ENCODE measurements at places on chromosomes 6 and 20.

- DNase-seq: no peak
Observed at GRCh38 chr20:63280929-63281545, 8.4 kb downstream of the ARFGAP1 start.

DNA sequence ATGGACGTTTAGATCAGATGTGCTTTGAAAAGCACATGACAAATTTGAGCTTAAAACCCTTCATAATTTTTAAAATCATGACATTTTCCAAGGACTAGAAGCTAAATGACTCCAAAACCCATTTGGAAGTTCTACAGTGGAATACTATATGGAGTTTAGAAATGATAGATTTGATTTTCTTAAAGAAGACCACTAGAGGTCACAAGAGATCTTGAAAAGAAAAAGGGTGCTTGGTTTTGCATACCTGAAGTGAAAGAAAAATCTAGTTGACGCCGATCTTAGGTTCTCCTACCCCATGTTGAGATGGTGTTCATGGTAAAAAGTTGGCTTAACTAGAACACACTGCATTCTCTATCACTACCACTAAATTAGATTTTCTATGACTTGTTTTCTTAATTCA lies 31.5 kb downstream of the CFAP61 start:
- peak; percentile 21 for DNase-seq

DNA sequence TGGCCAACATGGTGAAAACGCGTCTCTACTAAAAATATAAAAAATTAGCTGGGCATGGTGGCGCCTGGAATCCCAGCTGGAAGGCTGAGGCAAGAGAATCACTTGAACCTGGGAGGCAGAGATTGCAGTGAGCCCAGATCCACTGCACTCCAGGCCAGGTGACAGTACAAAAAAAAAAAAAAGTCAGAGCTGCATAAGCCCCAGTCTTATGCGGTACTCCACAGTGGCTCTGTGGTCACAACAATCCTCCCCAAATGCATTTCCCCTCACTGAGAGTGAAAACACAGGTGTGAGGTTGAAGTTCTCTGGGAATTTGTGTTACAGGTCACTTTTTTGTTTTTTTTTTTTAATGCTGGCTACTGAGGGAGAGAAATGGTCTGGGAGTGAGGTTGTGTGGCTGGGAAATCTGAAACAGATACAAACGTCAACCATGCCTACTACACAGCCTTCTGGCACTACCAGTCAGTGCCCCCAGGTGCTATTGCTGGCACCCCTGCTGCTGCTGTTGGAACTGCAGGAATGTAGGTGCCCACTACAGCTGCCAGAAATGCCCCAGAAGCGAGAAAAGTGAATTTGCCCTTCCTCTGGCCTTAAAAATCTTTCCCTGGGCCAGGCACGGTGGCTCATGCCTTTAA lies 5.7 kb downstream of the MRPS26 start:
- no peak for DNase-seq

DNA sequence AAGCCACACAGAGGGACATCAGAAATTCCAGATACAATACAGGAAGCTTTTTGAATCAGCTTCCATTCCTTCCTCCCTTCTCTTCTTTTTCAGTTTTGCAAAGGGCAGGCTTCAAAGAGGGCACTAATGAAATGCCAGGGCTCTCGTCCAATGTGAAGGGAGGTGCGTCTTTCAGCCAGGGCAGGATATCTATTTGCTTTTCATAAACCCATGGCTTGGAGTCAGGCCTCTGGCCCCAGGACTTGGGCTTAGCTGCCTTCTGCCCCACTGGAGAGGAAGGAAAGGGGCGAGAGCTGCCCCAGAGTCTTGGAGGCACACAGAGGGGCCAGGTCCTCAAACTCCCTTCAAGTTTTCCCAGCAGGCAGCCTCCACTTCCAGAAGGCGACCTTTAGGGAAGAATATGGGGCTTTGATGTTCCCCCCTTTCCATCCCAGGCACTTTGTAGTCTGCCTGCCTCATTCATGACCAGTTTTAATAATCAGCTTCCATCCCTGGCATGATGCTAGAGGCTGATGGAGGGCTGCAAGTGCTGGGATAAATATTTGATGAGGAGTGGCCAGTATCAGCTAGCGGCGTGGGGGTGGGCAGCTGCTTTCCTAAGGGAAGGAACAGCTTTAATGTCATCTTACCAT lies 234.8 kb downstream of the NRN1 start:
- no peak for DNase-seq

DNA sequence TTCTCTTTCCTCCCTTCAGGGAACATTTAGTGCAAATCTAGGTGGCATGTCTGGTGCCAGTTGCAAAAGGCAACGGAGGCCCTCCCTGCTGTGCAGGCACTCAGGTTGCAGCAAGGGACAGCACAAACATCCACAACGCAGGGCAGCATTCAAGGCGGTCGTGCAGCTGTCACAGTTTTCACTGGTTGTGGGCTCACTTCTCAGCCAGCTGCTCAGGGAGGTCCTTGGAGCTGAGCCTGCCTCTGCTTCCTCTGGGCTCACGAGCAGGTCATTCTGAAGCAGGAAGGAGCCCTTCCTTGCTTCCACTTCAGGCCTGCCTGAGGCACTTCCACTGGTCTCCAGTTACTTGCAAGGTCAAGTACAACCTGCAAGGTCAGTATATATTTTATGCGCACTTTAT lies 3.8 kb upstream of the NPEPL1 start:
- no peak for DNase-seq

GRCh38 chr20:49832632-49833327 lies 20.2 kb downstream of the SLC9A8 start:
- no peak for DNase-seq

GRCh38 chr6:119096721-119097565 lies 18.5 kb upstream of the FAM184A start:
- no peak for DNase-seq

DNA sequence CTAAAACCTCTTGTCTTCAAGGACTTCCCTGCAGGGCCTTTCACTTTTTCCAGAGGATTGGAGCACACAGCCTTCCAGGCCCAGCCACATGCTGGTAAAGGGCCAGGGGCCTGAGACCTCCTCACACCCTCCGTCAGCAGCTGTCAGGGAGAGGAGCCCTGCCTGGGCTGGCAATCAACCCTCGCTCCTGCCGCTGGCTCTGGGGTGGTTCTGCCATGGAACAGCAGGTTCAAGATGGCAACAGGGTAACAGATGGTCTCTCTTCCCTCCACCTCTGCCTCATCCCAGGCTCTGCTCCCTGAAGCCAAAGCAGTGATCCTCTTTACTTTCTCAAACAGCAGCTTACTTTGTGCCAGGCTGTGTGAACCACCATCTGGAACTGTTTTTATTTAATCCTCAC lies 23.8 kb downstream of the PCNA start:
- no peak for DNase-seq

GRCh38 chr6:153804755-153805330 lies 234.2 kb upstream of the OPRM1 start:
- DNase-seq: no peak

DNA sequence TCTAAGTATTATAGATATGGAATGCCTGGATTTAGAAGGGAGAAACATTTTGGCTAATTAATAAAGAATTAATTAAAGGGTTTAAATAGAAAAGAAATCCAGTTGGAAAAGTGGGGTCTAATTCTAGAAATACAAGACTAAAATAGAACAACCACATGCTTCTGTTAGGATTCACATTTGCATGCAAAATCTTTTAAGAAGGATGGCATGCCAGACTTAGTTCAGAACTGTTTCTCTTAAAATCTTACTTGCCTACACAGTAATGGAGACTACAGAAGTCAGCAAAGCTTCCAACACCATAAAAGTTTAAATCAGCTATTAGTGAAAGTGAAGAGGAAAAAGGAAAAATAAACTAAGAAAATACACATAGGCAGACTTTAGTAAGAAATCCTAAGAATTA lies 32.7 kb upstream of the KATNA1 start:
- no peak for DNase-seq

DNA sequence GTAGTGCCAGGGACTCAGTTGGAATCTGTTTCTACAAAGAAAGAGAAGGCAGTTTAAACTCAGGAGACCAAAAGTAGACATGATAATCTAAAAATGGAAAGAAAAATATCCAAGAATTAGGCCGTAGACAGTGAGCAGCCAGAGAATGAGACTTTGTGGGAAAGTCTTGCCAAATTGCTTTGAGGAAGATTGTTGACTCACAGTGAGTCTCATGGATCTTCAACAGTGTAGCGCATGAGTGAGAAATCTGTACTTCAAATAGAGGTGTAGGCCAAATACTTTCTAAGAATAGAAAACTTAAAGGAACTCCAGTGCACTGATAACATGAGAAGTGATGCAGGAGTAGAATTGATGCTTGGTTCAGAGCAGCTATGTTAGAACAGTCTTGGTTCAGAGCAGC lies 284.5 kb downstream of the HTR1B start:
- DNase-seq: peak; percentile 59

DNA sequence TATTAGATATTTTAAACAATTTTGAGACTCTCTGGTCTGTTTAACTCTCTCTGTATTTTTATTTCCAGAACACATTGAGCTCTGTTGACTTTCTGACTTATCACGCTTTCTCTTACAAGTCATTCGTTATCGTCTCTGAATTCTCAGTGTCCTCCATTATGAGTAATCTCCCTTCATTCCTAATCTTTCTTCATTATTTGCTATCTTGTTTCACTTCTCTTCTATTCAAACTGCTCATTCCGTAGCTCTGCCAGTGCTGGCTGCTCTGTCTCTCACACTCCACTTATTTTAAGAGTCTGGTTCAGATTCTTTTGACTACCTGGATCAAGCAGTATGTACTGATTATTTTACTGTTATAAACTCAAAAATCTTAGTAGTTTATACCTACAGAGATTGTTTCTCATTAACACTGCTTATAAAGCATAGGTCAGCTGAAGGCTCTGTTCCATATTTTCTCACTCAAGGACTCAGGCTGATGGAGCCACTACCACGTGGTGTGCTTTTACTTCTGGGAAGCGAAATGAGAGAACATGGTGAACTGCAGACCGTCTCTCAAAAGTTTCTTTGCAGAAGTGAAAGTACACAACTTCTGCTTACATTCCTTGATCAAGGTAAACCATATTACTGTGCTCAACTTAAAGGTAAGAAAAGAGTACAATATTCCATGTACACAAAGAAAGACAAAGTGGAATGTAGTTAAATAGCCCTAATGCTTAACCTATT lies 485.2 kb downstream of the GRIK2 start:
- DNase-seq: no peak

GRCh38 chr6:155026022-155026705 lies 31.0 kb downstream of the TIAM2 start:
- peak; percentile 93 for DNase-seq

GRCh38 chr20:16785226-16785625 lies 37.1 kb downstream of the OTOR start:
- DNase-seq: peak; percentile 5

DNA sequence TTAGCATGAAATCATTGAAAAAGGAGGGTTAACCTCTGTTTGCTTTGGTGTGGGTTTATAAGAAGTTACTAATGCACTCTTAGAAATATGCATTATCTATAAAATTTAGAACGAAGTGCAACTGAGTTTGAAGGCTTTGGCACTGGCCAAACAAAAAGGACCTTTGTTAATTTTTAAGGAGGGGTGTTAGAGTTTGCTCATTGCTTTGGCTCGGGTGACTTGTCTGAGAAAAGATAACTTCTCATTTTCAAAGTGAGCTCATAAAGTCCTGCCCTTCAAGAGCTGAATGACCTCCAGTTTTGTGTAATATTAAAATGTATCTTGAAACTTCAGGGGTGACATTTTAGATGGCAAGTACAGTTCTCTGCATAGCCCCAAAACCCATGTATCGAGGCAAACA lies 25.9 kb downstream of the NEDD9 start:
- DNase-seq: no peak

DNA sequence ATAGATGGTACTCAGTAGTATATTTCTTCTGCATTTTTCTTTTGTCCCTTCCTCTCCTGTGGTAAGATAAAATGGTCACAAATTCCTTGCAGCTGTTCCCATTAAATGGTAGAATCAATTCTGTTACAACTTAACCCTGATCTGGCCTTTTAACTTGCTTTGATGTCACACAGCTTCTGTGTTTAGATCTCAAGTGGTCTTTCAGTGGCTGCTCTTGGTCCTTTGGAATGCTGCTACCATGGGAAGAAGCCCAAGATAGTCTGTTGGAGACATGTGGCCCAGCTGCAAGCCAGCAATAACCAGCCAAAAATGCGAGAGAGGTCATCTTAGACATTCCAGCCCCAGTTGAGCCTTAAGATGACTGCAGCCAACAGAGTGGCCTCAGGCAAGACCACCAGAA lies 429.7 kb downstream of the KIF16B start:
- DNase-seq: no peak

DNA sequence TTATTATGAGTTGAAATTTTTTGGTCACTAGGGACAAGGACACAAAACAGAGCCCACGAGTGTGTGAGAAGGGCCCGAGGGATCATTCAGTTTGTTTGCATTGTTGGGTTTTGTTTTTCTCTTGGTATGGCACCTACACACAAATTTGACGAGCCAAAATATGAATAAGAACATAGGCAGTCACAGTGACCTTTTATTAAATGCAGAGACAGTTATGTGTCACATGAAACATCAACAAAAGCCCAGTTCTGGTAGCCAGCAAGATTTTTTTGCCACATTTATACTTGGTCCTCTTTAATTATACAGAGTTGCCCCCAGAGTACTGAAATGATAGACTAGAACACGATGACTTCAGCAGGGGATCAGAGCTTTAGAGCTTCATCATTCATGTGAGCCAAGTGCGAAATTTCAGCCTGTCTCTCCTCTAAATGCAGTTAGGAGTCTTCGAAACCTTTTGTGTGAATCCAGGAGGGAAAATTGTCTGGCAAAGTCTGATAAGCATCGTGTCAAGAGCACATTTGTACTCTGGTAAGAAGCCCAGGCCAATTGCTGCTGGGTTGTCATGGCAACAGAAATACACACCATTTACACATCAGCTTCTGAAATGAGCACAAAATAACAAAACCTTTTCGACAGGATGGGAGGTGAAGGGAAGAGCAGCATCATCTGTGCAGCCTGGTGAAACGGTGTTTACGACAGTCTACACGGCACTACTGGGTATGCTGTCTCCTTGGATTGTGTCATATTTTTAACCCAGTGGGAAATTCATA lies 79.2 kb upstream of the RIPOR2 start:
- peak; percentile 36 for DNase-seq

DNA sequence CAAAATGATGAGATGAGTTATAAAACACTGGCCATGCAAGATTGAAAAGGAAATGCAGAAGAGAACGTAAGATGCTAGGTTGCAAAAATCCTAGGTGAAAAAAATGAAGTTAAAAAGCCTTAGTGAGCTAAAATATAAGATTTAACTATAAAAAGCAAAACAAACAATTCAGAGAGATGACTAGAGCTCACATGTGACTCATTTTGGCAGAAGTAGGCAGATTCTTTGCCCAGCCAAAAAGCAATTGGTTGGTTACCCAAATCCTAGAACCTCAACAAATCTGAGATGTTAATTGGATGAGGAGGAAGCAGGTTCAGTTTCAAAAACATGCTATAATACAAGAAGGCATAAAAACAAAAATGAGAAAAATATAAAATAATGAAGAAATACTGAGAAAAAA lies 249.1 kb downstream of the OGFRL1 start:
- DNase-seq: peak; percentile 20
